ENCODE measurements at places on chromosomes 3 and 15.

DNA sequence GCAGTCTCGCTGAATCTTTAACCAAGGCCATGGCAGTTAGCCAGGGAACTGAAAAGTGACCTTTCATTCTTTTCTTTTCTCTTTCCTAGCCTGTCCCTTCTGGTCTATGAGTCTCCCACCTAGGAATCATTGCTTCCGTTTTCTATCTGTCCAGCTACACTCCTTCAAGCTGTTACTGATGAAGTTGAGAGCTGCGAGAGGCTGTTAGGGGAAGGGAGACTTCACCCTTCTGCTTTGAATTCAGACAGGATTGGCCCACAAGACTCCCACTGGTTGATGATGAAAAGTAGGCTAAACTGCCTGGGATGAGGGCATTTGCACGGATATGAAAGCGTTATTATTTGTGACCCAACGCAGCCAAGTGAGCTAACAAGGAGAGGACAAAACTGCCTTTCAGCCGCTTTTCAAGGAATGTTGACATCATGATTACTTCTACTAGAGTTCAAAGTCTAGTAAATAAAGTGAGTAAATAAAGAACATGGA is 30.2 kb downstream of the EIF4E3 start:
- no peak for DNase-seq

- no peak for DNase-seq
Observed at GRCh38 chr15:58551764-58552504, 120.1 kb downstream of the LIPC start.

DNA sequence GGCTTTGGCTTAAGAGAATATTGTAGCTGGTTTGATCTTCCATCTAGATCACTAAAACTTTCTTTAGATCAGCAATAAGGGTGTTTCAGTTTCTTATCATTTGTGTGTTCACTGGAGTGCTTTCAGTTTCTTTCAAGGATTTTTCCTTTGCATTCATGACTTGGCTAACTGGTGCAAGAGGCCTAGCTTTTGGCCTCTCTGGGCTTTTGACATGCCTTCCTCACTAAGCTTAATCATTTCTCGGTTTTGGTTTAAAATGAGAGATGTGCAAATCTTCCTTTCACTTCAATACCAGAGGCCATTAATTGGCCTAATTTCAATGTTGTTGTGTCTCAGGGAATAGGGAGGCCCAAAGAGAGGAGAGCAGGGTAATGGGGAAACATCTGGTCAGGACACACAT is 30.3 kb upstream of the CCNB2 start:
- no peak for DNase-seq

- DNase-seq, result no peak
Observed at GRCh38 chr15:77387365-77388105, 32.4 kb downstream of the PEAK1 start.

DNA sequence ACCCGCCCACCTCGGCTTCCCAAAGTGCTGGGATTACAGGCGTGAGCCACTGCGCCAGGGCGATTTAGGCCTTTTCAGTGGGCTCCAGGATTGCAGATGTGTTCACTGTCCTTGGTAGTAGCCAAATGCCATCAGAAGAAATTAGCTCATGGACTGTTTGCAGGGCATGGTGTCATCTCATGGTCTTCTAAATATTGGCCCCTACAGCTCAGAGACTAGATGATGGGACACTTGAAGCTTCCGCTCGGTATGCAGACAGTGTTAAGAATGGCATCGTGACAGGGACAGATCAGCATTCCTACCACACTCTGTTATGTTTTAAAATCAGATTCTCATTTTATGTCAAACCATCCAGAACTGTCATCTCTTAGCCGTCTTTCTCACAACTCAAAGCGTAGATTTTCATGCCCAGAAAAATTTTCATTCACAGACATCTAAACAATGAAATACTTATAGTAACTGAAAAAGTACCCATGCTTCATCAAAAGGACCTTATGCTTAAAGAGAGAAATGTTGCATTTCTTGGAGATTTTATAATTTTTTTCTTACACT is 24.9 kb downstream of the SLCO3A1 start:
- no peak for DNase-seq

DNA sequence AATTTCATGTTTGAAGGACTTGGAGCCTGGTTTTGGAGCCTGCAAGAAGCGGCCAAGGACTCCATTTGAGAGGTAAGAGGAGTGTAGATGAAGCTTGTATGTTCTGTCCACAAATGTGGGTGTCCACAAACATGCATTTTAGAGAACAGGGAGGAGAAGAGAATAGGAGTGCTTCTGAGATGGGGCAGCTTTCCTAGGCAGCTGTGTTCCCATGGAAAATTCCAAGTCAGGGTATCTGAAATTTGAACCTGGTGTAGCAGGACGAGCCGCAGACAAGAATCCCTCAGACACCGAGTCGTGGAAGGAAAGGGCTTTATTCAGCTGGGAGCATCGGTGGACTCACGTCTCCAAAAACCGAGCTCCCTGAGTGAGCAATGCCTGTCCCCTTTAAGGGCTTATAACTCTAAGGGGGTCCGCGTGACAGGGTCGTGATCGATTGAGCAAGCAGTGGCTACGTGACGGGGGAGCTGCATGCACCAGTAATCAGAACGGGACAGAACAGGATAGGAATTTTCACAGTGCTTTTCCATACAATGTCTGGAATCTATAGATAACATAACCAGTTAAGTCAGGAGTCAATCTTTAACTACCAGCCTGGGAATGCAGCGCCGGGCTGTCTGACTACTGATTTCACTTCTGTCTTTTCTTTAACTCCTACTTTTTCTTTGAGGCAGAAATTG is 71.4 kb upstream of the WDR72 start:
- no peak for DNase-seq

- no peak for DNase-seq
Observed at GRCh38 chr3:139309061-139309591, 34.7 kb upstream of the MRPS22 start.

Data from activated CD4-positive, alpha-beta T cell treated with anti-CD3 and anti-CD28 coated beads, Interleukin-2, amount 50 U/mL, for 4 hours (primary cell).